CD8-positive, alpha-beta T cell (primary cell): ENCODE measurements at places on chromosomes 3 and 15.

DNA sequence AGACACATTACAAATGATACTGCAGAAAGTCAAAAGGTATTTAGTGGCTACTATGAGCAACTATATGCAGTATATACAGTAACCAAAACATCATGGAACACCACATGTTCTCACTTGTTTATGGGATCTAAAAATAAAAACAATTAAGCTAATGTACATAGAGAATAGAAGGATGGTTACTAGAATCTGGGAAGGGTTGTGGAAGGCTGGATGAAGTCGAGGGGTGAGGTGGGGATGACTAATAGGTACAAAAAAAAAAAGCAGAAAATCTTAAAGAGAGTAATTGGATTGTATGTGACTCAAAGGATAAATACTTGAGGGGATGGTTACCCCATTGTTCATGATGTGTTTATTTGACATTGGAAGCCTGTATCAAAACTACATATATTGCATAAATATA, 848.8 kb upstream of the GBE1 start:
- no peak for DNase-seq

- no peak for DNase-seq
Measured at GRCh38 chr3:184766555-184767261, 45.3 kb upstream of the VPS8 start.

GRCh38 chr3:64756398-64756986, 68.7 kb upstream of the ADAMTS9 start:
- DNase-seq, result no peak

DNA sequence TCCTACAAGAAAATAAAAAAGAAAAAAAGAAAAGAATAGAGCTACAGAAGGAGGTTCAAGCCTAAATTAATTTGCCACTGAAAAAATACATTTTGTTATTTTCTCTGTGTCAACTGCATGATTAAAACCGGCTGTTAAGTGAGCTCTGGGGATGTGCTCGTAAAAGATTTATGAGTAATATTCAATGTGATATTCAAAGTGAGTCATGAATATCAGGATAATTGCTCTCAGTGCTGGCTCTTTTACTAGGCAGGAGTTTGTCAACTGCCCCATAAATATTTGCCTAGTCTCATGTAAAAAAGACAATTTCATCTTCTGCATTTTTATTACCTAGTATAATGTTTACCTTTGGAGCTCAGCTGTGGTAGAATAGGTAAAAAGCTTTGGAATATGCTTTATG, 78.9 kb downstream of the CDIN1 start:
- DNase-seq, result no peak

- DNase-seq, result no peak
Measured at GRCh38 chr3:188906236-188906635, 265.5 kb upstream of the TPRG1 start.

DNA sequence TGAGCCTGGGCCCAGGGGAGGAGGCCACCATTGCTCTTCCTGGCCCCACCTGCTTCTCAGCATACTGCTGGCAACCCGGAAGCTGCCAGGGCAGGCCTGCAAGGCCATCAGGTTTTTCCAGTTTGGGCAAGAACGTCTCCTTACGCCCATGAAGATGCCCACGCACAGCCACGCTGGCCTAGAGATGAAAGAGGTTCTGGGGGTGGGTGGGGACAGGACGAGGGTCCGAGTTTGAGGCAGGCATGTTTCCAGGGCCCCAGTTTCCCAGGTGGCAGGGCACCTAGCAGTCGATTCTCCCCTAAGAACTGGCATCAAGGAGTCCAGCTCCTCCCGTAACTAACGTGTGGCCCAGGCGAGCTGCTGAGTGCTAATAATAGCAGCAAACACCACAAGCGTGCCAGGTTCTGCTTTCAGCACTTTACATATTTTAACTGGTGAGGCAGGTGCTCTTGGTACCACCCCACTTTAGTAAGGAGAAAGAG, 45.8 kb downstream of the ZNF710 start:
- DNase-seq, result no peak

DNA sequence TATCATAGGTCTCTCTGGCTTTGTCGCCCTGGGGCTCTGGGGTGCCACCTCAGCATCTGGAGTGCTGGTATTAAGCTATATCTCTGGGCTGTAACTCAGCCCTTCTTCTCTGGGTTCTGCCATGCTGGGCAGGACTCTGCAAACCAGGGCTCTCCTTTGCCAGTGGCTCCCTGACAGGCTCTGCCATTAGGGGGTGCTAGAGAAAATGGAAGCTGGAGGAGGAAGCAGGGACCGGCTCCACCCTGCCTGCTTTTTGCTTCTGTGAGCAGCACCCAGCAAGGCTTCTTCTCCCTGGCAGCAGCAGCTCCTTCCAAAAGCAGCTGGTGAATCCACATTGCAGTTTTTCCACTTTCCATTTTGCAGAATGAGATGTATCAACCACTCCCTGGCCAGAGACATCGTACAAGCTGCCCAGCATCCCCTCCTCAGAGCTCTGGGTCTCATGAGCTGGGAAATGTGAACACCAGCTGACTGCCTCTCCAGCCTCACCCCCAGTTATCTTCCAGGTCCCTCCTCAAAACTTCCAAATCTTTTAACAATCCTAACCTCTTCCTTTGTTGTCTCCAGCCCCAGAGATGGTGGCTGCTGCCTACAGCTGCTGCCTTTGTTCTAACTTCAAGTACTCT, 165.0 kb downstream of the ABHD5 start:
- DNase-seq, result peak; percentile 10

- no peak for DNase-seq
Measured at GRCh38 chr3:89038869-89039268, 68.6 kb upstream of the EPHA3 start.

DNA sequence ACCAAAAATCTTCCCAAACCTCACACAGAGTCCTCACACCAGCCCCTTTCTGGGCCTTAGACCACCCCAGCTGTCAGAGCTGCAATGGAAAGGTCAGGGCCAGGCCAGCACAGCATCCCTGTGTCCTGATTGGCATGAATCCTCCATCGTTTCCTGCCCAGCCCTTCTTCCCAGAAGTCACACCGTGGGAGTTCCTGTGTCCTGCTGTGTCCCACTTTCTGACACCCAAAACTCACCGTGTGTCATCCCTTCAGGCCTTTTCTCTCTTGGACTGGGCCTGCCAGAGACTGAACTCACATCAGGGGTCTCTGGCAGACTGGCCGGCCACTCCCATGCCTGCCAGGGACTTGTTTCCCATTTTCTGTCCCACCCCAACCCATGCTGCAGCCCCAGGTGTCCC, 32.5 kb upstream of the CHRNB4 start:
- DNase-seq, result no peak
